Caco-2 (cell line): ENCODE measurements at places on chromosomes 4 and X. TPM values are rescaled to one million over a fixed set of nuclear protein-coding genes. Genes with fewer than 3 reads are reported as not detected.

Gene GAB3
- not detected in 2 replicates for total RNA-seq

Gene SNCA
- 5.7 and 8.4 TPM in 2 replicates for total RNA-seq

GRCh38 chr4:54400802-54401201 is 171.7 kb downstream of the PDGFRA start:
- no peak for DNase-seq

DNA sequence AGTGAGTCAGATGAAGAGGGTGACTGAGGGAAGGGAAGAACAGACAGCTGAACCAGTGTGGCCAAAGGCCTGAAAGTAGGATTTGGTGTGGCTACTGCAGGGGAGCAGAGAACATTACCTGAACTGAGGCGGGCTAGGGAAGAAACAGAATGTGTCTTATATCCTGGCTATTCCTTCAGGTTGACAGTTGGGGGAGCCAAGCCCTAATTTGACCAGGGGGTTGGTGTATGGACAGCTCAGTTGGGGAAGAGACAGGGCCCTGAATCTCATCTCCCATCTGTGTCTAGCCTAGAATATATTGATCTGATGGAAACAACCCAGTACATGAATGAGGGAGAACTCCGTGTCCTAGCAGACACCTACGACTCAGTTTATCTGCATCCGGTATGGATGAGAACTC is 4.2 kb downstream of the HDAC6 start:
- DNase-seq: no peak
